SJSA1 (cell line): ENCODE measurements at places on chromosomes 7 and 10. TPM values are rescaled to one million over a fixed set of nuclear protein-coding genes. Genes with fewer than 3 reads are reported as not detected.

- DNase-seq, result no peak
These were observed 11.3 kb downstream of the DUSP5 start for GRCh38 chr10:110508806-110509544.

DNA sequence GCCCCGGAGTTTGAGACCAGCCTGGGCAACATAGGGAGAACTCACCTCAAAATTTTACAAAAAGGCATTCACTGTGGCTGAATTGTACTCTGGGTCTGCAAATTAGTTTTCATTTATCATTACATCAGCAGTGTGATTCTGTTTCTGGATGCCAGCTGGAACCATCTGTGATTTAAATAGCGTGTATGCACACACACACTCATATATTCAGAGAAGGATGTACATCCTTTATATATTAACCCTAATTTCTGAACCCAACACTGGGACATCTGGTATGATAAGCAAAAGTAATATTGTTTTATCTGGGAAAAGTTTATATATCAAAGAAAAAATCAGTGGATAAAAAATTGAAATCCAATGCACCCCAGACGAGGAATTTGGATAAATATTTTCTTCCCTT lies 33.8 kb upstream of the LYZL1 start:
- DNase-seq, result no peak

DNA sequence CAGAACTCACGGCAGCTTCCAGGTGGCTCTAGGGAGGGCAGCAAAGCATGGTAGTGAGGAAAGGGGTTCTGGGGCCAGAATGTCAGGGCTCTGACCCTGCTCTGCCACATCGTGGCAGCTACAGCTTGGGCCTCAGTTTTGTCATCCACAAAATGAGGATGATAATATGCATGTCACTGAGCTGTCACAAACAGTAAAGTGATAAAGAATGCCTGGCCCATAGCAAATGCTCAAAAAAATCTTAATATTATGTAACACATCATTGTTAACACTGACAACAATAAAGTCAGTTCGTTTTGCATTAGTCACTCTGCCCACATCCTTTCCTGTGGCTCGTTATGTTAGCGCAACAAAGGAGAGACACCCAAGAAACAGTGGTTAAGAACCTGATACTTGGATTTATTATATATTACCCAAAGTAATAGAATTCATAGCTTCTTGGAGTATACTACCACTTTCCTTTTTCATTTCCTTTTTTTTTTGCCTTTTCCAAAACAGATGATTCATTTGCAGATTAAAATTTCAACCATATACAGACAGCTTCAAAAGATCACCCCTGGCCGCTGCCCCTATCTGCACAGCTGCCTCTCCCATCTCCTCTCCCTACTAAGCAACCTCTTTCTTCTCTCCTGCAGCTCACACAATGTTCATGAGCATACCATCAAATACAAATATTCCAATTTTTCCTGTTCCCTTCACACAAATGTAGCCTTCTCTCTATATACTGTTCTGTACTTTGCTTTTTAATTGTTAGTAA lies 45.5 kb upstream of the DDC start:
- DNase-seq, result peak; percentile 26

DNA sequence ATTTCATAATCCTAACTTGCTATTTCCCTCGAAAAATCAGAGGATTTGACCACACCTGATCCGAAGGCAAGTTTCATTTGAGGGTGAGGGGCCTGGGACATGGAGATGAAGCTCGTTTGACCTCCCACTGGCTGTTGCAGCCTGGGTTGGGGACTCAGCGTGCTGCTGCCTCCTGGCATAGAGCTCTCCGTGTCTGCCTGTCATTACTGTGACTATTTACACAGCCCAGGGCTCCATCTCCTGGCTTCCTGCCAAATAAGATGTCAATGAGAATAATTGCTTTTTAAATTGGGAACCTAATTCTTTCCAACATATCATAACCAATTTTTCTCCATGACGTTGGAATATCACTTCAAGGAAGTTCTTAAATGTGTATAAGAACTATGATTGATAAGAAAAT lies 139.3 kb upstream of the COBL start:
- no peak for DNase-seq

GRCh38 chr7:14738086-14738485 lies 164.5 kb downstream of the DGKB start:
- no peak for DNase-seq

DNA sequence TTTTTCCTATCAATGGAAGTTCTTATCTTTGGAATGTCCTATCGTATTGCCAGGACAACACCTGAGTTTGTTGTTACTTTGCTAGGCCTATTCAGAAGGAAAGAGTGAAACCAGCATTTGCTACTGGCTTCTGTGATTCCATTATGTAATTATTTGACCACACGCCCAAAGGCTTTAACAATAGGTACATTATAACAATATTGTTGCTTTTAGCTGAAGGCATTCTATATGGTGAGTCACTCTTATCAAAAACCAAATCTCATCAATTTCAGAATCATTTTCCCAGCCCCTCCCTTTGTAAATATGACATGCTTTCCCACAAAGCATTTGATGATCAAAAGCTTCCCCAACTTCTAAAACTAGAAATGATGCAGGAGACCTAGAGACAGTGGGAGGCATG lies 294.4 kb upstream of the NEBL start:
- no peak for DNase-seq

DNA sequence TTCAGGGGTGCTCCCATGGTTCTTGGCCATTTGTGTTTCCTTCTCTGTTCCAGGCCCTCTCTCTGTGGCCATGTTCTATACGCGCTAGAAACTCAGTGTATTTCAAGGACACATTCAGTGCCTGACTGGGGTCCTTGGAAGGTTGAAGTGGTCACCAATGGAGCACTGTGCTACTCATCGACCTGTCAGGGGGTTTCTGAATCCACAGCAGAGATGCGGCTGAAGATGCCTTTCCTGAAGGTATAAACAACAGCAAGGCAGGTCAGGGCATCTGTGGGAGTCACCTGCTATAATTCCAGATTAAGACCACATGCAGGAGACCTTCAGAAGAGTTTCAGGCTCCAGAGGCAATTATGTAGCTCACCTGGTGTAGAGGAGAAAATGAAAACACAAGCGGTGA lies 86.8 kb upstream of the MGMT start:
- DNase-seq, result no peak

DNA sequence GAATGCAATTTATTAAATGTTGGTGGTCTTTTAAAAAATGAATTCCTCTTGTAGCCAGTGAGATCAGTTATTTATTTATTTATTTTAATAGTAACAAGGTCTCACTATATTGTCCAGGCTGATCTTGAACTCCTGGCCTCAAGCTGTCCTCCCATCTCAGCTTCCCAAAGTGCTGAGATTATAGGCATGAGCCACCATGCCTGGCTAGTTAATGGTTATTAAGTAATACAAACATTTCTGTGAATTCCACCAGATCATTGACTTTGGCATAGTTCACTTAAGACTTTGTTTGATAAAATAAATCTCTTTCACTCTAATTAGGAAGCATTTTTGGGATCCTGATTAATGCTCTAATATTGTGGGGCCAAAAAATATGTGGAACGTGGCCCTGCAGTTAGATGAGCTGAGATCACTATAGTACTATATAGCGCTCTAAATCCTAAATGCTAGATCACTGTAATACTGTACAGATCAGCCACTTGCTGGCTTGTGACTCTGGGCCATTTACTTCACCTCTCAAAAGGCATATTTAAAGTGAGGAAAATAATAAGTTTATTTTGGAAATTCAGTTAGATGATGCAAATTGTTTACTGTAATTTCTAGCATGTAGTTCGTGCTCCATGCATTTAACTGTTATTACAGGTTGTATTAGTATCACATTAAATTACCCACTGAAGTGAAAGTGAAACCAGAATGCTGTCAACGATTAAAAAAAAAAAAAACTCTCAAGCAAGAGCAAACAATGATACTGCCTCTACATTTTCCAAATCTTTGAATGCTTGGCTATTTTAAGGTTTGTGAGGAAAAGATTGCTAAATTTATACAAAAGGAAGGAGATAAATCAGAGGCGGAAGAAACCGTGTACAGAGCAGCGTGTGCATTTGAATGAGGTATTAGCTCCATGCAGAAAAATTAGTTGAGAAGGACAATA lies 15.9 kb upstream of the FAS start:
- no peak for DNase-seq

GRCh38 chr10:71212318-71213126 lies at the start of gene UNC5B:
Gene UNC5B, plus strand, starts transcription at chr10:71212570. Its CDS starts 416 bp downstream, at chr10:71212986.
- DNase-seq, result peak; percentile 89

GRCh38 chr7:152395112-152395511 lies 40.7 kb downstream of the KMT2C start:
- DNase-seq, result peak; percentile 78

DNA sequence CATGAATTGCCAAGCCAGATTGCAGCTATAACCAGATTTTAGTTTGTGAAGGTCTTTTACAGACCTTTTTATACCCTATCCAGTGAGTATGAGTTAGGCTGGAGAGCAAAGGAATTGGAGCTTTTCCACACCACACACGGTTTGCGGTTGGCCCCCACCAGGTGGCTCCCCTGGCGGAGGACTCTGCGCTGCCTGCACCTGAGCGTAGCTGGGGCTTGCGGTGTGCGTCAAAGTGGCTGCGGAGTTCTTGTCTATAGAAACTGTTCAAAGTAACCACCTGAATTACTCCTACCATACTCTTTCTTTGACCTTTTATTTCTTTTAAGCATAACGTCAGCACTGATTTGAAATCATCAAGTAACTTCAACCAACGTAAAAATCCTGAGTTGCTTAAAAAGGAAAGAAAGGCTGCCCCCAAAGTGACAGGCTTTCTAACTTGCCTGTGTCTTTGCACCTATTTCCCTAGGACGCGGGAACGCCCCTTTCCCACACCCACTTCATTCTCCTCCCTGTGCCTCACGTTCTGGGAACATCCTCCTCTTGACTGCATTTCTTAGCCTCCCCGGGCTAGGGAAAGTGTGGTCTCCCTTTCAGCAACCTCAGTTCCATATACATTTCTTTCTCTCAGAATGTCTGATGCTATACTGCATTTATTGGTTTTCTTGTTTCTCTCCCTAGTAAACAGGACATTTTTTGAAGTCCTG lies 47.6 kb upstream of the TMEM72 start:
- no peak for DNase-seq

DNA sequence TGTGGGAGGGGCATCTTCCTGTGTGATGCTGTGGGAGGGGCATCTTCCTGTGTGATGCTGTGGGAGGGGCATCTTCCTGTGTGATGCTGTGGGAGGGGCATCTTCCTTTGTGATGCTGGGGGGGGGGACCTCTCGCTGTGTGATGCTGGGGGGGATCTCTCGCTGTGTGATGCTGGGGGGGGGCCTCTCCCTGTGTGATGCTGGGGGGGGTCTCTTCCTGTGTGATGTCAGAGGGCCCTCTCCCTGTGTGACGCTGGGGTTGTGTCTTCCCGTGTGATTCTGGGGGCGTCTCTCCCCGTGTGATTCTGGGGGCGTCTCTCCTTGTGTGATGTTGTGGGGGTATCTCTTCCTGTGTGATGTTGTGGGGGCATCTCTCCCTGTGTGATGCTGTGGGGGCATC lies 27.9 kb upstream of the DPYSL4 start:
- no peak for DNase-seq

GRCh38 chr7:23350466-23350865 lies 51.3 kb downstream of the MALSU1 start:
- no peak for DNase-seq

GRCh38 chr7:90492250-90492649 lies 22.8 kb downstream of the PTTG1IP2 start:
- no peak for DNase-seq

The FOXP2 gene
- not detected in 2 replicates for total RNA-seq

The ERVW-1 gene
- not detected in 2 replicates for total RNA-seq

The ERLIN1 gene
- total RNA-seq, result 41.8 and 48.2 TPM in 2 replicates

The LIPK gene
- not detected in 2 replicates for total RNA-seq

The ENO4 gene
- total RNA-seq, result not detected in 2 replicates

The ASZ1 gene
- not detected in 2 replicates for total RNA-seq

The MDFIC gene
- total RNA-seq, result 43.5 and 65.0 TPM in 2 replicates

The TMEM130 gene
- total RNA-seq, result 0.72 and 1.1 TPM in 2 replicates

The FANK1 gene
- total RNA-seq, result 0.18 TPM in 1 of 2 replicates, not detected in the other

The FAM24B gene
- 5.2 and 11.7 TPM in 2 replicates for total RNA-seq

The ZNF804B gene
- total RNA-seq, result not detected in 2 replicates
